ENCODE measurements at places on chromosomes 5 and 9.

DNA sequence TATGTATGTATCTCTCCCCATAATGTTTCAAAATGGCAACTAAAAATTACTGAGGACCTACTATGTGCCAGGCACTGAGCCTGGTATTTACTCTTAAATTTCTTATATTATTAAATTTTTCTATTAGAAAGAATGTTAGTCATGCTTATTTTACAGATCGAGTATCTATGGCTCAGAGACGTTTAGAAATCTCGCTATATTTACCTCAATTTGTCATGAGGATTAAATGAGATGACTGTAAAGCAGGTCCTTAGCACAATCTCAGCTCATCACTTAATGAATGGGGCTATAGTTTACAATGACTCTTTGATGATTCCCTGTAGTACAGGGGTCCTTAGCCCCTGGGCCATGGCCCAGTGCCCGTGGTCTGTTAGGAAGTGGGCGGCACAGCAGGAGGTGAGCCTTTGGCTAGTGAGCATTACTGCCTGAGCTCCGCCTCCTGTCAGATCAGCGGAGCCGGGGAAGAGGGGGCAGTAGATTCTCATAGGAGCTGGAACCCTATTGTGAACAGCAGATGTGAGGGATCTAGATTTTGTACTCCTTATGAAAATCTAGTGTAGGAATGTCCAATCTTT lies 15.5 kb downstream of the ENC1 start:
- DNase-seq, result no peak

DNA sequence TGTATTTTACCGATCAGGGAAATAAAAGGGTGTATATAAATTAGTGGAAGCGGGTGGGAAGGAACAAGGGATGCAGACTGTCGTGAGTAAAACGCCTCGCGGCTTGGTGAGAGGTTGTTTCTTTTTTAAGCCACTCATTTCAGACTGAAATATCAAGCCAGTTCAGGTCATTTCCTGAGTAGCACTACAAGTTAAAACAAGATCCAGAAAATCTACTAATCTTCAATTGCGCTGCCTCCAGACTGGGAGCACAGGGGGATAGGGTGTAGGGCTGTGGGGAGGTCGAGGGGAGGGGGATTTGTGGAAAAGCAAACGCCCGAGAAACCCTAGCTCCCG lies 140.8 kb downstream of the TSSK1B start:
- no peak for DNase-seq

GRCh38 chr5:96483878-96484277 lies 50.8 kb upstream of the PCSK1 start:
- no peak for DNase-seq

- DNase-seq, result no peak
Measured at GRCh38 chr9:137691646-137692351, 73.0 kb downstream of the EHMT1 start.

DNA sequence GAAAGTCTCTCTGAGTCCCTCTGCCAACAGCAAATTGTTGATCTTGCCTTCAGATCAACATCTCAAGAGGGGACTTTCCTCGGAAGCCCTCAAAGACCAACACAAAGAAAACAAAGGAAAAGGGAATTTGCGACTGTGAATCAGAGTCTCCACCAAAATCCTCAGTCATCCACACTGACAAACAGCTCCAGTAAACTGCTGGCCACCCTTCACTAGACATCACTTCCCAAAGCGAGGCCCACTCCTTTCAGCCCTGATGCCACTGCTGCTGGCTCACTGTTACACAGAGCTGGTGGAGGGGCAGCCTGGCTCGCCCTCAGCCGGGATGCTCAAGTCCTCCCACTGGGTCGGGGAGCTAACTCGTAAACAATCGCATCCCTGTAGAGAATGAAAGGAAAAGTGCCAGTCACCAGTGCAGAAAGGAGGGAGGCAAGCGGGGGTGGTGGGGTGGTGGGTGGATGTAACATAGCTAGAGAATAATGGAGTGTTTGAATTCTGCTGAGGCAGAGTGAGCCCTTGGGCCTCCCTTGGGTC lies 1.3 kb downstream of the FGF1 start:
- no peak for DNase-seq

- no peak for DNase-seq
Measured at GRCh38 chr9:125931211-125931610, 184.0 kb downstream of the PBX3 start.

Data from stimulated activated CD4-positive, alpha-beta T cell treated with anti-CD3 and anti-CD28 coated beads, TNF-alpha, amount 100 ng/mL, for 24 hours (primary cell).